ENCODE measurements at places on chromosomes 4 and X. TPM values are rescaled to one million over a fixed set of nuclear protein-coding genes. Genes with fewer than 3 reads are reported as not detected.

Gene BCORL1
- 1.3 TPM for total RNA-seq

Gene FAM53A
- 1.3 TPM for total RNA-seq

Gene GPR50
- not detected for total RNA-seq

Gene SGMS2
- total RNA-seq: 37.9 TPM

Gene ACSL1
- total RNA-seq: 30.5 TPM

Gene RAB9A
- 16.7 TPM for total RNA-seq

Gene ATP2B3
- under 0.01 TPM for total RNA-seq

Gene CCDC149
- total RNA-seq: 11.6 TPM
